ENCODE measurements at places on chromosomes 2 and 18.
A peak's percentile ranks its signal among the peaks of the same experiment; 100 is the strongest.

- no peak for DNase-seq
Observed at GRCh38 chr2:7073901-7074300, 156.7 kb downstream of the RNF144A start.

DNA sequence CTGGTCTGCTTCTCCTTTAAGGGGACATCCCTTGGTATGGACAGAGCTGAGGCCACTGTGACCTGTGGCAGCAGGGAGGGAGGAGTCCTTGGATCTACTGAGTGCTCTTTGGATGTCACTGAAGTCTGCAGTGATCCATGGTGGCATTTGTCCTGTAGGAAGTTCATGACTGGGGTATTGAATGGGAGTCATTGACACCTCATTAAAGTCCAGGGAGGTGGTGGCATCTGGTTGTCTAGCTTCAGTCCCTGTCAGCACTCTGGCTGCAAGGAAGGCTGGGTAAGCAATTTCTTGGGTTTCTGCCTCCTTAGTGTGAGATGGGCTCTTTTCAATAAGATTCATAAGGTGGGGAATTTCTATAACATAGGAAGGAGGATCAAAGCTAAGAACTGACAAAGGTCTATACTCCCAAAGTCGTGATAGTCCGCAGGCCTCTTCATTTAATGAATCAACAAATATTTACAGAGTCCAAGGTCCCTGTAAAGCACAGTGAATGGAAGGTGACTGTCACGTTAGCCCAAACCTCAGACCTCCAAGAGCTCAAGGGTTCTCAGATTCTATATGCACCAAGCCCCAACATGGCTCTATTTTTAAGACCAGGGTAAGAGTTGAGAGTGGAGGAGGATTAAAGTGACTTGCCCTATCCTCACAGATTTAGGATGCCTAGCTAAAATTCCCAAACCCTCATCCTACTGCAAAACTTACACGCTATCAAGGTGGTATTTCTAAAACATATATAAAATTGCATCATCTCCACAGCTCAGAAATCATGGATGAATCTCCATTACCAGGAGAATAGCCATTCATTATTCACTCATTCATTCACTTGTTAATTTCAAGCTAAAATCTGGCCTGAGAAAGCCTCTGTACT lies 40.2 kb downstream of the THNSL2 start:
- DNase-seq, result no peak

GRCh38 chr2:33136056-33136455 lies 189.3 kb downstream of the LTBP1 start:
- no peak for DNase-seq

DNA sequence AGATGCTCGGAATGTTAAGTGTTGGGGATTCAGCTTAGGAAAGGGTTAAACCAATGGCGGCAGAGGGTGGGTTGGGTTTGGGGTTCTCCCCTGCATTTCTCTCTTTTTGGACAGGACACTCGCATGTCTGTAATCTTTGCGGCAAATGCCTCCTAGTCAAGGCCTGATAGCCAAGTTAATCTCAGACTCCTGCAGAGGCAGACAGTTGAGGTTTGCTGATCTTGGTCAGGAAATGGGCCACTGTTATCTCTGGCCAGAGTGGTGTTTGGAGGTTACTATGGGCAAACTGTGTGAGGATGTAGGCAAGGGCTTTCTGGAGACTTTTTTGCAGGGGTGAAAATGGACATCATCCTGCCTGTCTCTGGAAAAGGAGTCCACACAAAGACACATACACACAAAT lies 188.8 kb downstream of the SETBP1 start:
- DNase-seq, result no peak

DNA sequence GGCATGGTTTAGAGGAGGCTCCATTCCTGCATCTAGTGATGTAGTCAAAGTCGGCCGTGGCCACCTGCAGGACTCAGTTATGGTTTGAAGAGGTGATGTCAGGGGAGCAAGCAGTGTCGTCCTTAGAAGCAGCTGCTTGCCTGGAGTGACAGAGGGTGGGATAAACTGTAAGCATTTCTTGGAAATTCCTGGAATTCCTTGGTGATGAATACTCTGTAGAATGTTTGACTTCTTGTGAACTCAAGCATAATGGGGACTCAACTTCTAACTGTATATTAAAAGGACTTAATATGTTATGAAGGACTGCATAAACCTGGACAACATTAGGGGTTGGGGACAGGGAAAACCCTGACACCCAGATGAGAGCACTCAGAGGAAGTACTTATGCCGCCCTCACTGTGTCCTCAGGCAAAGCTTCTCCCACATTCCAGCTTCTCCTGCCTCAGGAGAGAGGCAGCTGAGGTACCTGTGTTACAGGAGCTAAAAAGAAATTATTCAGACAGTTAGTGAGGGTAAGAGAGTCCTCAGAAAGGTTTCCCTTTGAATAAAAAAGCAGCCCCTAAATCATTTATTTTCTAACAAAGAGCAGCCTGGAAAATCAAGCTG lies 459.9 kb upstream of the CELF4 start:
- DNase-seq, result peak; percentile 87

DNA sequence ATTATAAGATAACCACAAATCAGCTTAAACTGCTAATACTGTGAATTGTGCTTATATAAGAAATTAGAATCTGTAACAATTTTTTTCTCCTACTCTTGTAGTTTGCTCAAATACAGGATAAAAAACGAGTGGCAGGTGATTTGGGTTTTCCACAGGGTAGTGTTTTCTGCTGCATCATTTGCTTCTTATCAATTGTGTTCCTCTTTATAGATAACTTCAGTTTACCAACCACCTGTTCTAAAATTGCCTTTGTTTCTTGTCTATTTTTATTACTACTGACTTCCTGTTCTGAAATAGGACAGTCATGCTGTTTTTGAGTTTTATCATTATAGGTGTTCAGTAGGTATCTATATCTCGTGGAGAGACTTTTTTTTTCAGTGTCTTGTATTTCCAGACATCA lies 56.9 kb downstream of the MFSD6 start:
- no peak for DNase-seq

GRCh38 chr2:1769703-1770422 lies 25.5 kb upstream of the PXDN start:
- no peak for DNase-seq

DNA sequence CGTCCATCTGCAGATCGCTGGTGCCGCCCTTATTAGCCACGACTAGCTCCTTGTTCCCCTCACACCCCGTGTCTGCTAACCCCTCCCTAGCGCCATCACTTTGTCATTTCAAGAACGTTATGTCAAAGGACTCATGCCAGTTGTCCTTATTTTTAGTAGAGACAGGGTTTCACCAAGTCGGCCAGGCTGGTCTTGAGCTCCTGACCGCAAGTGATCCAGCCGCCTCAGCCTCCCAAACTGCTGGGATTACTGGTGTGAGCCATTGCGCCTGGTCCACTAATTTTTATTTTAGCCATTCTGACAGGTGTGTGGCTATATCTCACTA lies 138.9 kb upstream of the HDAC4 start:
- no peak for DNase-seq

DNA sequence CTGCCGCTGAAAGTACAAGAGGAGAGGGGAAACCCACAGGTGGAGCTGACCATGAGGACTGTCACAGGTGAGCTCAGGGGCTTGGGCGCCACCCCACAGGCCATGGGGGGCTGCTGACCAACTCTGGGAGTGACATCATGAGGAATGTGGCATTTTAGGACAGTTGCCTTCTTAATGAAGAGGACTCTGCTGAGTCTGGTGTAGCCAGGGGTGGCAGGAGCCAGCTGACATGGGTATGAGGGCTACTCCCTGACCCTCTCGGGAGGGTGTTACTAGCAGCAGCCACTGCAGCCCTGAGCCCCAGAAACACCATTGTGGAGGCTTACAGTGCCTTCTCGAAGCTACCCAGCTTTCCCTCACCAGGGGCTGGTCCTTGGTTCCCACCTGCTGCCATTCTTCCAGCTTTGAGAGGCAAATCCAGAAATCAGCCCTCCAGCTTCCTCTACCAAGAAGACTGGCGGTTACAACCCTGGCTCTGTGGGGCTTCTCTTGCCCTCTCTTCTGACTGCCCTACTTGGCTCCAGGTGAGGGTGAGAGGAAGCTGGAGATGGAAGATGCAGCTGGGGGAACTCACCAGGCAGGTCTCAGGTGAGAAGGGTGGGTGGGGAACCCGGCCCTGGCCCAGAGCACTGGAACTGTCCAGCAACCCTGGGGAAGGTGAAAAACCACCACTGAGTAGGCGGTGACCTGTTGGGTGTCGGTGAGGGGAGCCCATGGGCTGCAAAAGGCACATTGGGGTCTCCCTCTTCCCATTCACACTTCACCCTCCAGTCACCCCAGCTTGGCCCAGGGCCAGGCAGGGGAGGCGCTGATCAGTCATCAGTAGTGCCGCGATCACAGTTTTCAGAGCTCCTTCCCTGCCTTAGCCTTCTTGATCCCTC lies 98.5 kb downstream of the MCFD2 start:
- DNase-seq, result no peak

- no peak for DNase-seq
Observed at GRCh38 chr2:33486544-33486943, 10.1 kb downstream of the RASGRP3 start.
